ENCODE measurements at places on chromosomes 11 and 22. TPM values are rescaled to one million over a fixed set of nuclear protein-coding genes. Genes with fewer than 3 reads are reported as not detected.

POU2F3 gene
- total RNA-seq, result not detected

PRRG4 gene
- total RNA-seq, result 12.2 TPM

CARD18 gene
- total RNA-seq, result not detected

NPTXR gene
- 0.45 TPM for total RNA-seq

ATP5MG gene
- total RNA-seq, result 94.9 TPM

MPZL2 gene
- total RNA-seq, result 18.6 TPM

BTG4 gene
- total RNA-seq, result not detected

- DNase-seq, result no peak
These were observed 40.9 kb downstream of the CSRP3 start for GRCh38 chr11:19160847-19161246.

DNA sequence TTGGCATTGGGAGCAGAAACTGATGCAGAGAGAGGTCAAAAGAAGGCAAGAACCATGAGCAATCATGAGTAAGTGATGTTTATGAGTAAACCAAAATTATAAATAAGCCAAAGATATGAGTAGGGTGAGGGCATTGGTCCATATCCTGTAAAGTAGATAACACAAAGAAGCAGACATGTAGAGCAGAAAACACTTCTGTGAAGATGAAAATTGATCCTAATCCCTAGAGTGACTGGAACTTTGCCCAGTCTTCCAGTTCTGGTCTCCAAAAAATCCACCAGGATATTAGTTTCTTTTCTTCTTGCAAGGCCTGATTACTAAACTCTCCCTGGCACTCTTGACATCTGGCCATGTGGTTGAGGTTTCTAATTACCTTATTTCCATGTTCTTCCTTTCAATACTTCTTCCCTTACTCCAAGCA lies 13.7 kb upstream of the DRD2 start:
- DNase-seq, result no peak

DNA sequence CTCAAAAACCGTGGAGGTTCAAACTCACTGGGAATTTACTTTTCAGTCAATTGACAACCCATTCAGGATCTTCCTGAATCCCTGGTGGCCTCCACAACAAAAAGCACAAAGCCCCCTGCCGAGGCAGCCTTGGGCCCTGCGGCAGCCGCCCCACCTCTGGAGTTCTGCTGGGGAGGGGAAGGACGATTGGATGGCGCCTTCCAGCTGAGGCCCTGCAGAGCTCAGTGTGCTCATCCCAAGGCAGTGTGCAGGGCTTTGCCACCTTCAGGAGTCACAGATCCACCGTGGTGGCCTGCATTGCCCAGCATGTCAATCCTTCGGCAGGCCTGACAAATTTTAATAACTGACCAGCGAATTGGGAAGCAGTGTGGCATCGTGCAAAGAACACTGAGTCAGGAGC lies 7.4 kb downstream of the ZFTA start:
- no peak for DNase-seq

GRCh38 chr11:115042002-115042401 lies 363.7 kb downstream of the NXPE2 start:
- DNase-seq, result no peak

DNA sequence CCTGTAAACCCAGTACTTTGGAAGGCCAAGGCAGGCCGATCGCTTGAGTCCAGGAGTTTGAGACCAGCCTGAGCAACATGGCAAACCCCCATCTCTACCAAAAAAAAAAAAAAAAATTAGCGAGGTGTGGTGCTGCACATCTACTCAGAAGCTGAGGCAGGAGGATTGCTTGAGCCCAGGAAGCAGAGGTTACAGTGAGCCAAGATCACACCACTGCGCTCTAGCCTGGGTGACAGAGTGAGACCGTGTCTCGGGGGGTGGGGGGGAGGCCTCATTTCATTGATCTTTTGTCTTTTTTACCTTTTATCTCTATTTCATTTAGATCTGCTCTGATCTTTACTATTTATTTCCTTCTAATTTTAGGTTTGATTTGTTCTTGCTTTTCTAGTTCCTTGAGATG lies 51.8 kb downstream of the KCNQ1OT1 start:
- no peak for DNase-seq

GRCh38 chr22:46936378-46936903 lies 174.0 kb downstream of the TBC1D22A start:
- DNase-seq, result peak; percentile 91

DNA sequence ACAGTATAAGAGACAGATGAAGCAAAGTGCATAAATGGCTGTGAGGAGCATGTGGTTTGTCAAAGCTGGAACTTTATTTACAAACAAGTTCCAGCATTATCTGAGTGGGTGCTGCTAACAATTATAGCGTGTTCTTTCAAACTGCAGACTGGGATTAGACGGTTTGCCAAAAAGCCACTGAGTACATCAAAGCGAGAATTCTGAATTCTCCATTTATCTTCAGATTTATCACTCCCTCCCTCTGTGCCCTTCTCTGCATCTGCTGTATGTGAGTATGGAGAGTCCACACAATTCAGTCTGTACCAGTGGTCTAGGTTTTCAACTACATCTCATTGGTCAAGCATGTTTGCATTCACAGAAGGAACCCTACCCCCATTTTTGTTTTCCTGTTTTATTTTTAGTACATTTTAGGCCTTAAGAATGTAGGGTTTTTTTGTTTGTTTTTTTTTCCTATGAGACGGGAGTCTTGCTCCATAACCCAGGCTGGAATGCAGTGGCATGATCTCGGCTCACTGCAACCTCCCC lies 18.1 kb upstream of the INCENP start:
- DNase-seq, result no peak

DNA sequence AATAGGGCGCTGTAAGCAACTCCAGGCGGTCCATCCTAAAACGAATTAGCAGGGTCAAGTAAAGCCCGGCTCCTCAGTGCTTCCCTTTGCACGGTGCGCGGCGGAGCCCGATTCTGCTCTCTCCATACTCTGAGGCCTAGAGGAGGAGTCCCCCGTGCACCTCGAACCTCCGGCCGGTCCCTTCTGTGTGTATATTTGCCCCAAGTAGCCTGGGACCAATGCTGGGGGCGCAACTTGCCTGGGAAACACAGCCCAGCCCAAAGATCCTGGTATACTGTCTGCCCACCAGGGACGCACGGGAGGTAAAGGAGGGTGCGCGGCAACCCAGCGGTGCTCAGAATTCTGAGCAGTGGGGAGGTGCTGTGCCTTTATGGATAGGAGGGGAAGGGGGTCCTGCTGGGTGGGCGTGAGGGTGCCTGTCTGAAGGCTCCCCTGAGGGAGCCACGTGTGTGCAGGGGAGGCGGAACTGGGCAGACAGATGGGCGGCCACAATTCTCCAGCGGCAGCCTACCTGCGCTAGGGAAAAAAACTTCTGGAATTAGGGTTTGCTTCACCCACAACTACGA lies 4.8 kb upstream of the TBX1 start:
- no peak for DNase-seq
